ENCODE measurements at places on chromosomes 4 and X.

DNA sequence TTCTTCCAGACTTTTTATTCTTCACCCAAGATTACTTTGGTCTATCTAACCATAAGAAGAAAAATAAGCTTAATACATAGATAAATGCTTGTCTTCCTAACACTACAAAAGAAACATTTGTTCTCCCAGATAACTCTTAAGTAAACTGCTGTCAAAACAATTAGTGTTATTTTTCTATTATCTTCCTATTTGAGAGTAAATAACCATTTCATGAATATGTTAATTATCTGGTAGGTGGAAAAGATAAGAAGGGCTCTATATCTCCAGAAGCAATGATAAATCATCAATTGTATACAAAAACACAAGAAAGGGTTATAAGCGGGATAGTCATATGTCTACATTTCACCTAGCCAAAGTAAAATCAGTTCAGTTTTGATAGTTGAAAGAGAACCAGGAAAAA lies 180.4 kb downstream of the ZIC3 start:
- no peak for DNase-seq

DNA sequence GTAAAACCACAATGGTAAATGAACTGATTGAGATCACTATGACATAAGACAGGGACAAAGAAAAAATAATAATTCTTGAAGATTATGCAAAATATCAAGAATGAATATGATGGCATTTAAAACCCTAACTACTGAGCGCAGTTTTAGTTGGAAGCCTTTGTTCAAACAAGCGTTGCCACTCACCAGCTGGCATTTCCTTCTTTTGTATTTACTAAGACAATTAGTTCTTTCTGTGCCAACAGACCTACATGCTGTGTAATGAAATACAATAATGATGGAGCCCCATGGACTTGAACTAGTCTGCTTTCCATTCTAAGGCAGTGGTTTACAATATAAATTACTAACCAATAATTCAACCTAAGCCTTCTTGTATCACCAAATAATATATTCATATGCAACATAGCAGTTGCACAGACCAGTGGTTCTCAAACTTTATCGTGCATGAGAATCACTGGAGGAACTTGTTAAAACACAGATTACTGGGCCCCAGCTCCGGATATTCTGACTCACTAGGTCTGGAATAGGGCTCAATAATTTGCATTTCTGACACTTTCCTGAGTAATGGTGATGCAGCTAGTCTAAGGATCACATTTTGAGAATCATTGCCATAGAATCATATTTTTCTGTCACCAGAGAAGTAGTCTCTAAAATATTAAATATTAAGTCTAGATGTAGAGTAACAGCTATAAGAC lies 196.4 kb upstream of the MAGEB18 start:
- DNase-seq: no peak

GRCh38 chr4:141686879-141687278 lies 50.5 kb downstream of the IL15 start:
- no peak for DNase-seq

DNA sequence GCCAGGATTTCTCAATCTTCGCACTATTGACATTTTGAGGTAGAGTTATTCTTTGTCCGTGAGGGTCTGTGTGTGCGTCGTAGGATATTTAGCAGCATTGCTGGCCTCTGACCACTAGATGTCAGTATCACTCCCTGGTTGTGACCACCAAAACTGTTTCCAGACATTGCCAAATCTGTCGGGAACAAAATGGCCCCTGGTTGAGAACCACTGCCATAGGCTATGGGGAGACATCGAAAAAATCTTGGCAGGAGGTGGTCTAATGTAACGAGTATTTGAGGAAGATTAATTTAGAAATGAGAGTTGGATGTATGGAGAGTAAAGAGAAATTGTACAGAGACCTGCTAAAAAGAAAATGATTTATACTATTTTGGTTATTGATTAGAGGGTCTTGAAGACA lies 108.4 kb downstream of the DOCK11 start:
- DNase-seq: no peak

- DNase-seq: no peak
Measured at GRCh38 chr4:26751004-26751403, 109.6 kb upstream of the STIM2 start.

DNA sequence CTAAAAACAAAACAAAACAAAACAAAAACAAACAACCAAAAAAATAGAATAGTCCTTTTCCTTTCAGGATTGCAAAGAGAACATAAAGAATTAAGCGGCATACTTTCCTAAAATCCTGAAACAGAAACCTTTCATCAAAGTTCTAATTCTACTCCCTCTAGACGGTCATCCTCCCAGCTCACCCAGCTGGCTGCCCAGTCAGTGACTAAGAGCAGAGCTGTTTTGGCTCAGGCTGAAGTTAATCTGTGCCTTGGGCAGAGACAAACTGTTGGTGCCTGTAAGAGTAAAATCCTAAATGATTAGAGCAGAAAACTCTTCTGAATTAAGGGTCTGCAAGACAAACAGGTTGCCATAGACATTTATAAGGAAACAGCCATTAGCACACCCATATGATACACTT lies 17.6 kb upstream of the WAS start:
- no peak for DNase-seq

- peak; percentile 21 for DNase-seq
Measured at GRCh38 chrX:51496501-51497291, at the start of gene NUDT11. Gene NUDT11 (minus strand): TSS chrX:51496592. CDS start chrX:51496444, 148 bp downstream.

GRCh38 chrX:135543924-135544323 lies 23.5 kb downstream of the INTS6L start:
- peak; percentile 8 for DNase-seq

DNA sequence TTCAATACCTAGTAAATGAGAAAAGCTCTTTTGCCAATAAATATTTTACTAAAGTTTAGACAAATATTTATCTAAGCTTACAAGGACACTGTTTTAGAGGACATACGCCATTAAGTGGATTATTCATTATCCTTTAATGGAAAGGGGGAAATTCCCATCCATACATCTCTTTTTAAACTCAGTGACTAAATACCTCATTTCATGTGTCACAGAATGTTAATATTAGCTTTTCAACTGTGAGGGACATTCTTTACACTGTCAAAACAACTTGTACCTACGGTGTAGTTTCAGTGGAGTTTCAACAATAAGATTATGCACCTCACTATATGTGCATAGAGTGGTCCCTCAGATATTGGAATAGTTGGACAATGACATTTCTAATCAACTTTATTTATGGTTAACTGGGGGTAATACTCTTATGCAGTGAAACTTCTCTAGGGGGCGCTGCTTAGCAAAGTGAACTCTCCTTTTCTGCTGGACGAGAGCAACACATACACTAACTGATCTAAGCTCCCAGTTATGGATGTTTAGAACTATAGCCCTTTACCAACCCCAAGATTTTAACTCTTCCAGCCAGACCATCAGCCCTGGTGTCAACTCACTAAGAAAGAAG lies 9.7 kb downstream of the HS6ST2 start:
- no peak for DNase-seq

- no peak for DNase-seq
Measured at GRCh38 chrX:23515028-23515427, 152.3 kb upstream of the PRDX4 start.

DNA sequence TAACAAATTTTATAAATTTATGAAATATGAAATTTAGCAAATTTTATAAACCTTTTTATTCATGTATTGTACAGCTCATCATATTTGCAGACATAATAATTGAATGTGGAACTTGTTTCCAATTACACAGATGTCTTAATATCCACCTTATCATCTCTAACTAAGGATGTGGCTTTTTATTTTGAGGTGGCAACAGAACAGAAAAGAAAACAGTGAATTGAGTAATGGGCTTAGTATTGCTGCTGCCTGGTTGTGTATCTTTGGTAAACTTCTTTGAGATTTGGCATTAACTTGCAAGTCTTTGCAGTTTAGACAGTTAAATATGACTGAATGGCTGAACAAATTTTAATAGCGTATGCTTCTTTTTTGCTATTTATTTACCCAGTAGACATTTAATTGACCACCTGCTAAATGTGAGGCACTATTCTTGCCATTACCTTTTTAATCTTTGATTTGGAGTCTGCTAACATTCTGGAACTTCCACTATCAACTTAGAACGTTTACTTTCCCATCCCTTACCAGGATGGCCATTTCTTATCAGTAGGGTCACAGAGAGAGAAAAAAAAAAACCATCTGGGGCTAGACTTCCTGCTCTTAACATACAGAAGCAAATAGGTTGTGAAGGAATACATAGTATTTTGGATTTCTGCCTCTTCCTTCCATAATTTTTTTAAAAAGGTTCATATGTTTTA lies 44.8 kb downstream of the CLCN3 start:
- DNase-seq: no peak

DNA sequence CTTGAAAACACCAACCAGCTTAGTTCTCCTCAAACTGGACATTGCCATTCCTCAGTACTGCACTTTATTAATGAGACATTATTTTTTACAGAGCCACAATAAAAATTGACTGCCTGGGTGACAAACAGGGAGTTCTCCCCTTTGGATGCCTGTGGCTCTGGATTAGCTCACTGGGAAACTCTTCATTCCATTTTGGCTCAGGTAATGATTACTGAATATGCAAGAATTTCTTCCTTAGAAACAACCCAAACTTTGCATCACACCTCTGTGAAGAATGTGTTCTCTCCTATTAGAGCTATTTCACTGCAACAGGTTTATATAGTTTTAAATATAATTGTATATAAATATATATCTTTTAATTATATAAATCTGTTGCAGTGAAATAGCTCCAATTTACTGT lies 2065.8 kb downstream of the ARAP2 start:
- no peak for DNase-seq

DNA sequence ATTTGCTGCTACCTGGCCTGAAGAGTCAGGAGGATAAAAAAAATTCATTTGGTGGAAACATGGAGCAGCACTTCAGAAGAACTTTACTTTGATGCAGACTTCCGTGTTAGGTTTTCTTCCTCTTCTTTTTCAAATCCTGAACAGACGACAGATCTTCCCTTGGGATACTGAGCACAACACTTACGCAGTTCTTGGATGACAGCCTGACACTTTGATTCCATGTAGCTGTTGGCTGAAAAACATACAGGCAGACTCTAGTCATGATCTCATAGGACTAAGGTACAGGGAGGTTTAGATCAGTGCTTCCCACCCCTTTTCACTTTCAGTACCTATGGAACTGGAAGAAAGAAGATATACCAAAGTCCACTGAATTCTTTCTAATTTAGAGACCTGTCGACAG lies 9.2 kb downstream of the CMC4 start:
- no peak for DNase-seq

- DNase-seq: no peak
Measured at GRCh38 chr4:128596853-128597252, 212.6 kb upstream of the JADE1 start.

DNA sequence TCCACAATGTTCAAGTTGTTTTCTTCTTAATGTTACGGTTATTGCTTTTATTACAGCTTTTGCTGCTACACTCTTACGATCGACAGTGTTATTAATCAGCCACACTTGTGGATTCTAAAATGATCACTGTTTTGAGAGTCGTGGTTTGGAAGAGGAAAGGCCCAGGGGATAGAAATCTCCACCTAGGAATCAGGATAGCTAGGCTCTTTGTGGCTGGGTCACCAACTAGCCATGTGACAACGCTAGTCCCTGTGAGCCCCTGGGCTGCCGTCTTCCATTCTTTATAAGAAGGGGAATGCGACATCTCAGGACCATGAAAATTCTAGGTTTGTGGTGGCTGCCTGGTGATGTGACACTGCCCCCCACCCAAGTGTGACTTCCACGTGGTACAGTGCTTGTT lies 380 bp downstream of the SLC34A2 start:
- no peak for DNase-seq

- DNase-seq: no peak
Measured at GRCh38 chr4:30721185-30722091, 1.3 kb downstream of the PCDH7 start.

DNA sequence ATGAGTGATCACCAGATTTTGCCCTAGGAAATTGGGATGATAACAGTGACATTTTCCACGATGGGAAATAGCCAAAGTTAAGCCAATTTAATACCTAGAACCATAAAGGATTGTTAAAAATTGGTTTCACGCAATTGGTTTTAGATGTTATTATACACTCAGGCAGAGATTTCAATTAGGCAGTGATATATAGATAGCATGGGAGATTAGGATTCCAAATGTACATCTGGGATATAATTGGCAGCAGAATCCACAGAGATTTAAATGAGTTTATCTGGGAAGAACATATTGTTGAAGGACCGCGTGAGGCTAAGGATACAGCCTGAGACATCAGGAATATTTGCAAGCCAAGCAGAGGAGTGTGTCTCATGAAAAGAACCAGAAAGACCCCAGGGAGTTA lies 351.6 kb downstream of the GPM6A start:
- no peak for DNase-seq

- no peak for DNase-seq
Measured at GRCh38 chr4:108345862-108346817, 177.4 kb upstream of the LEF1 start.

GRCh38 chrX:7191681-7192110 lies 43.7 kb upstream of the PUDP start:
- DNase-seq: no peak

GRCh38 chr4:106676173-106676921 lies 307.8 kb upstream of the GIMD1 start:
- no peak for DNase-seq

DNA sequence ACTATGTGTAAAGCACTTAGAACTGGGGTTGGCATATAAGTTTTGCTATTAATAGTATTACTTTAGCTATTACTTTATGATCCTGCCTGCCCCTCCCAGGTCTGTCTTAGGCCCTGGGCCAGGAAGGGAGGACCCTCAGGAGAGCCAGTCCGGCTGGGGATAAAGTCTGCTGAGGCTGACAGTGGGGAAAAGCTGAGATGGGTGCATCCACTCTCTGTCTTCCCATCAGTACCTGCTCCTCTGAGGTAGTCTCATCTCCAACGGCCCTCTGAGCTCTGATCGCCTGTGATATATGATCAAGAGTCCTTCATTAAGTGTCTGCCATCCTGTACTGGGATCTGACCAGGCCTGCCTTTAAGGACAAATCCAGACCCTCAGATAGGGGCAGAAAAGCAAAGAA lies 156.5 kb upstream of the PJA1 start:
- no peak for DNase-seq

- no peak for DNase-seq
Measured at GRCh38 chr4:107058828-107059227, 22.7 kb upstream of the DKK2 start.

All from stimulated activated CD4-positive, alpha-beta T cell treated with anti-CD3 and anti-CD28 coated beads, Interleukin-12 subunit alpha, Interleukin-12 subunit beta, amount 100 ng/mL, for 48 hours (primary cell).